ENCODE measurements at places on chromosomes 1 and 21.

DNA sequence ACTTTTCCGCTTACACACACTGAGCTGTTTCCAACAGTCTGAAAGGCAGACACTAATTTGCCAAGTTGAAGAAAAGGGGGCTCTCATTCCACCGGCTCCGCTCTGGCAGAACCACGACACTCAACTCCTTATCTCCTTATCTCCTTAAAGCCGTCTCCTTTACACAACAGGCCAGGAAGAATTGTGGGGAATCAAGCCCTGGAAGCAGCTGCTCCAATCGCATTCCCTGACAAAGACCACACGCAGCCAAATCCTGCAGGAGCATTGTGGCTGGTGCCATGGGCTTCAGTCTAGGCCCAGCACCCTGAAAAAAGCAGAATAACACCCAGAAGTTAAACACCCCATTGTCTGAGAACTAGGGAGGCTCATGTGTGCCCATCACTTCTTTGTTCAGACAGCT, 24.1 kb downstream of the SUSD4 start:
- no peak for DNase-seq

- no peak for DNase-seq
These were observed 13.3 kb downstream of the ZBTB8OS start for GRCh38 chr1:32636914-32637645.

- no peak for DNase-seq
These were observed 764.3 kb upstream of the PRMT6 start for GRCh38 chr1:106292130-106292529.

GRCh38 chr1:234489698-234490077, 10.7 kb upstream of the TARBP1 start:
- DNase-seq, result no peak

GRCh38 chr1:8368956-8369639, 51.2 kb downstream of the SLC45A1 start:
- no peak for DNase-seq

All from activated CD8-positive, alpha-beta memory T cell treated with anti-CD3 and anti-CD28 coated beads for 1 hour (primary cell).